Ammon's horn (tissue), 1 donor: ENCODE measurements at places on chromosomes 7 and 10.

GRCh38 chr7:84218681-84219080 is 24.1 kb upstream of the SEMA3A start:
- no peak for DNase-seq

DNA sequence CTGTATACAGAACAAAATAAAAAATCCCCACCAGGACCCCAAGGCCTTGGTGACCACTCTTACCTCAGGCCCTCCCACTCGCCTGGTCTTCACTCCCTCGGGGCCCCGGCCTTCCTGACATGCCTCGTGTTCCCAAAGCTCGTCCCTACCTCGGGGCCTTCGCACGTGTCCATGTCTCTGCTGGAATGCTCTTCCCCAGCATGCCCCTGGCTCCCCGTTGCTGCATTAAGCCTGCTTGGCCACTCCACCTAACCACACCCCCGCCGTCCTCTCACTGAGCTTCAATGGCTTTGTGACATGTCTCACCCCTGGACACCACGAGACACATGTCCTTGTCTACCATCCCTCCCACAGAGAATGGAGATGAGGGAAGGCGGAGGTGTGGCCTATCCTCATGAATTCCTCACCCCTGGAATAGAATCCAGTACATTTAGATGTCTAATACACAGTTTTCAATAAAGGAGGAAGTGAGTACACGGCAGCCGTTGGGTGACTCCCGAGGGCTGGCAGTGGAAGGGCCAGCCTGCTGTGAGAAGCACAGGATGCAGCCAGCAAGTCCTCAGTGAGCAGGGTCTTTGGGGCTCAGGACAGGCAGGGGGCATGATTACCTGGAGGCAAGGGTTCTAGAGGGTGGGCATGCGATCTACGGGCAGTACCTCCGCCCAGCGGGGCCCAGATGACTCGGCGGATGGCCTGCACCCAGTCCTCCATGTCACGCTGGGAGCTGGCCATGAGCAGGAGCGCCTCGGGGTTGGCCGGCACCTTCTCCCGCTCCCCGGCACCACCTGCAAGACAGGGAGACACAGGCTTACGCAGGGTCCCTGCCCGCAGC is 125.7 kb downstream of the ARHGAP22 start:
- no peak for DNase-seq

- DNase-seq = no peak
Measured at GRCh38 chr10:12156367-12157123, 27.1 kb downstream of the SEC61A2 start.

DNA sequence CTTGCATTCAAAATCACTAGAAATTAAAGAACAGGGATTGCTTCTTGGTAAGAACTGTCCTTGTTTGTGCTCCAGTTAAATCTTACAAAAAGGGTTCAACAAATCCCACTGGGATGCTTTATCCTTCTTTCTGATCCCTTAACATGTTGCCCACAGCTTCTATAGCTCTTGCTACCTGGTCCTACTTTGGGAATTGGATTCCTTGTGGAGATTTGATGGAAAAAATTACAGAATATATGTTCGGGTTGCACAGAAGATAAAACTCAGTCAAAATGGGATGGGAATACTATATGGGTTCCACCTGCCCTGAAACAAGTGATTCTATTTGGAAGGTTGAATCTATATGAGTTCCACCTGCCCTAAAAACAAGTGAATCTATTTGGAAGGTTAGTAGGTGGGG is at the start of gene OR2A25:
Gene OR2A25, plus strand, starts transcription at position 301 of the 400 bp plus-strand sequence. CDS start 4,409 bp downstream, outside the sequence.
- no peak for DNase-seq

DNA sequence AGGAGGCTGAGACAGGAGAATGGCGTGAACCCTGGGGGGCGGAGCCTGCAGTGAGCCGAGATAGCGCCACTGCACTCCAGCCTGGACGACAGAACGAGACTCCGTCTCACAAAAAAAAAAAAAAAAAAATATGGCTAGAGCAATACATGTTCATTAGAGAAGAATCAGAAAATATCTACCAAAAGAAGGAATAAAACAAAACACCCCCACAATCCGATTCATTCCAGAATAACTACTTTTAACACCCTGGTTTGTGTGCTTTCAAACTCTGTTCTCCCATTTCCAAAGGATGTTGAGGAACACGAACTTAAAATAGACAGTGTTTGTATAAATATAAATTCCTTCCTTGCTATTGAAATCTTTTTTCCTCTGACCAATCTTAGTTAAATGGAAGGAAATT is 6.5 kb downstream of the PDSS1 start:
- no peak for DNase-seq

DNA sequence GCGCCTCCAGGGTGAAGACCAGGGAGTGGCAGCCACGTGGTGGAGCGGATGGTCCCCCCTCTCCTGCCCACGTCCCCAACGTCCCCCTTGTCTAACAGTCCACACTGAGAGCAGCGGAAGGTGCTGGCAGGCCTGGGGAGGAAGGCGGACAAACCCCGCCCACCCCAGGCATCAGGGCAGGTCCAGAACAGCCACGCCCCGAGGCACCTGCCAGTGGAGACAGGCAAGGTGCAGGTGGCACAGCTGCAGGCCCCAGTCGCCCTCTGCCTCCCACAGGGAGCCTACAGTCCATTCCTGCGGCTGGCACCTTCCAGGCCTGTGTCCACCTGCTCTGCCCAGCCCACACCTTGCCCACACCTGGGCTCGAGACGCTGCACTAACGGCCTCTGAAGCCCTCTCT is 24.9 kb downstream of the CYP2W1 start:
- DNase-seq = no peak

DNA sequence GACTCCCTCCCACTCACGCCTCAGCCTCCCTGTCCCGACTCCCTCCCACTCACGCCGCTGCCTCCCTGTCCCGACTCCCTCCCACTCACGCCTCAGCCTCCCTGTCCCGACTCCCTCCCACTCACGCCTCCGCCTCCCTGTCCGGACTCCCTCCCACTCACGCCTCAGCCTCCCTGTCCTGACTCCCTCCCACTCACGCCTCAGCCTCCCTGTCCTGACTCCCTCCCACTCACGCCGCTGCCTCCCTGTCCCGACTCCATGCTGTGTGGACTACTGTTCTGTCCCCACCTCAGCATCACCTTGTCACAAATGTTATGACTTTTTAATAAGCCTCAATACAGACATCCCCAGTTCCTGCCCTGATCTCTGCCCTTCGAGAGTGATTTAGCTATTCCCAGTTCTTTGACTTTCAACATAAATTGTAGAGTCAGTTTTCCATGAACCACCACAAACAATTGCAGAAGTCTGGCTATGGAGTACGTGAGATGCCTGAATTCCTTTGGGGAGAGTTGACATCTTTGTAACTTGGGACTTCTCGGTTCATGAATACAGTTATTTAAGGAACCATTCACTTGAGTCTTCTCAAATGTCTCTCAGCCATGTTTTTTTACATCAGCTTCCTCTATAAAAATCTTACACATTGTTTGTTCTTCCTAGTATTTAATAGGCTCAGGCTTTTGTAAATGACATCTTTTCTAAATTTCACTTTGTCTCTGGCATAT is 71.9 kb downstream of the FOXL3 start:
- no peak for DNase-seq
